ENCODE measurements at places on chromosomes 4 and X.

DNA sequence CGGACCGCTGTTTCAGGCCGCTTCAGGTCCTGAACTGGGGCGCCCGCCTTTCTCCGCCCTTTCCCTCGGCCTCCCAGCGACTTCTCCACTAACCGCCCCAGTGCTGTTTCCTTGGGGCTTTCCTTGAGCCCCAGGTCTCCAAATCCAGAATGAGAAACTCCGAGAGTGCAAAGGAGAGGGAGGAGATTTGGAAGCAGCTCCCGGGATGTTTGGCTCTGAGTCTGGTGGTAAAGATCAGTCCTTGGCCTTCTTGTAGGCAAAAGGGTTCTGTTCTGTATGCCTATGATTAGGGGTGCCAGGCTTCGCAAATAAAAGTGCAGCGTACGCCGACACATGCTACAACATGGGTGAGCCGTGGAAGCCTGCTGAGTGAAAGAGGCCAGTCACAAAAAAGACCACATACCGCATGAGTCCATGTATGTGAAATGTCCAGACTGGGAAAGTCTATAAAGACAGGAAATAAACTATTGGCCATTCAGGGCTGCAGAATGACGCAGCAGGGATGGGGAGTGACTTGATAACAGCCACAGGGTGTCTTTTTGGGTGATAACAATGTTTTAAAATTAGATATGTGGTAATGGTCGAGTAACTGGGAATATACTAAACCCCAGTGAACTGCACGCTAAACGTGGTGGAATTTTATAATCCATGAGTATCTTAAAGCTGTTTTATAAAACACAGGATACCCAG, 99.8 kb downstream of the TRAPPC11 start:
- DNase-seq: peak; percentile 5

GRCh38 chr4:35106091-35106734, 1138.1 kb downstream of the ARAP2 start:
- DNase-seq: no peak

- peak; percentile 68 for DNase-seq
These were observed 81.0 kb downstream of the SORBS2 start for GRCh38 chr4:185730849-185731608.

GRCh38 chr4:77818602-77819403, at the start of gene CNOT6L:
TSS of gene CNOT6L (minus strand) at chr4:77819368. CDS start at chr4:77819308, 60 bp downstream.
- DNase-seq: peak; percentile 75

- peak; percentile 49 for DNase-seq
These were observed 1086.9 kb downstream of the PCDH7 start for GRCh38 chr4:31807036-31807435.

Data from cardiac fibroblast (primary cell).